SJSA1 (cell line): ENCODE measurements at places on chromosomes 1 and 21.

- H3K4me3 ChIP-seq = no peak overlapping the region
- H3K27ac ChIP-seq = no peak overlapping the region
- no peaks in the 10 kb centered on the region for H3K36me3 ChIP-seq
Observed at GRCh38 chr1:198633675-198634121, 5.1 kb upstream of the PTPRC start.

GRCh38 chr1:42479621-42480020 lies 16.5 kb downstream of the CCDC30 start:
- H3K36me3 ChIP-seq = no peaks in the 10 kb centered on the region
- 0 out of 2 replicates have a peak, but pooled peaks cover 2% of the 10 kb centered on the region for H3K27me3 ChIP-seq
- H3K4me3 ChIP-seq = no peak overlapping the region
- H3K4me1 ChIP-seq = no peaks in the 10 kb centered on the region
- H3K27ac ChIP-seq = no peak overlapping the region
- no peak for DNase-seq

DNA sequence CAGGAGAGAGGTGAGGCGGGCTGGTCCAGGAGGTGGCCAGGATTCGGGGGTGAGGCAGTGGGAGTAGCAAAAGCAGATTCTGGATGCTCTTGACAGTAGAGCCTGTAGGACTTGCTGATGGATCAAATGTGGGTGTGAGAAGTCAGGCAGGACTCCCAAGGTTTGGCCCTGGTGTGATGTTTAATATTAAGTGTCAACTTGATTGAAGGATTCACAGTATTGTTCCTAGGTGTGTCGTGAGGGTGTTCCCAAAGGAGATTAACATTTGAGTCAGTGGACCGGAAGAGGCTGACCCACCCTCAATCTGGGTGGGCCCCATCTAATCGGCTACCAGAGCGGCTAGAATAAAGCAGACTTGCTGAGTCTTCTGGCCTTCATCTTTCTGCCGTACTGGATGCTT lies 6.8 kb upstream of the RAB4A start:
- no peak overlapping the region for H3K4me3 ChIP-seq
- H3K27ac ChIP-seq = no peak overlapping the region
- H3K27me3 ChIP-seq = no peaks in the 10 kb centered on the region
- no peaks in the 10 kb centered on the region for H3K4me1 ChIP-seq
- no peaks in the 10 kb centered on the region; the same call in 1 of the 2 replicates for H3K36me3 ChIP-seq

GRCh38 chr1:245154429-245155271 lies at the start of gene KIF26B:
Gene KIF26B (plus strand): TSS chr1:245154985. CDS start chr1:245155425, 440 bp downstream.
- H3K36me3 ChIP-seq = peaks cover 14% of the 10 kb centered on the region
- peaks cover 10% of the 10 kb centered on the region for H3K27me3 ChIP-seq
- H3K4me3 ChIP-seq = peak within 1 kb of the TSS; percentile 62
- peak within 1 kb of the TSS; percentile 22; the same call in 1 of the 2 replicates for H3K27ac ChIP-seq
- peak; percentile 71 for DNase-seq
- peaks cover 44% of the 10 kb centered on the region for H3K4me1 ChIP-seq

DNA sequence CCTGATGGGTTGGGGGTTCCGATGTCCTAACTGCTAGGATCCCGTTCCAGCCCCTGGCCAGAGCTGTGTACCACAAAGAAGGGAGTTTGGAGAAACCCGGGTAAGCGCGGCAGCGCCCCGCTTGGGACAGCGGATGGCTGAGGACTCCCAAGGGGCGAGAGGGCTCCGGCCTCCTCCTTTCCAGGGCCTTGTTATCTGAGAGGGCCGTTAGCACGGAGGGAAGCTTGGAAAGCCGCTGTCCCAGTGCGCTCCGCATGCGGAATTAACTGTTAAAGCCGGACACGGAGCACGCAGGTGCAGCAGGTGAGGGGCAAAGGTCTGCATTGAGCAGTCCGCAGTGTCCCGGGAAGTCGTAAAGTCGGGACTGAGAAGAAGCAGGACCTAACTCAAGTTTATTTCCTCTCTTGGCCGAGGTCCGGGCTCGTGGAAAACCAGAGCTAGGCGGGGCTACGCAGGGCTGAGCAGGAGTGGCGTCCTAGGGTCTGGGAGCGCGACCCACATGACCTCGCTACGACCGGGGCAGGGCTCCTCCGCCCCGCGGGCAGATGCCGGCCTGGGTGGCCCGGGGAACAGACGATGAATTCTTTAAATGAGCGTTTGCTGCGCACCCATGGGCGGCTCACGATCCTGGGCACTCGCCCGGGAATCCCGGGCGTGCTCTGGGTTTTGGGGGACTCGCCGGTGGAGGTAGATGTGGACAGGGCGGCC lies 4.5 kb downstream of the LHX4 start:
- no peak overlapping the region for H3K27ac ChIP-seq
- peaks cover 42% of the 10 kb centered on the region for H3K27me3 ChIP-seq
- no peak for DNase-seq
- H3K36me3 ChIP-seq = no peaks in the 10 kb centered on the region

DNA sequence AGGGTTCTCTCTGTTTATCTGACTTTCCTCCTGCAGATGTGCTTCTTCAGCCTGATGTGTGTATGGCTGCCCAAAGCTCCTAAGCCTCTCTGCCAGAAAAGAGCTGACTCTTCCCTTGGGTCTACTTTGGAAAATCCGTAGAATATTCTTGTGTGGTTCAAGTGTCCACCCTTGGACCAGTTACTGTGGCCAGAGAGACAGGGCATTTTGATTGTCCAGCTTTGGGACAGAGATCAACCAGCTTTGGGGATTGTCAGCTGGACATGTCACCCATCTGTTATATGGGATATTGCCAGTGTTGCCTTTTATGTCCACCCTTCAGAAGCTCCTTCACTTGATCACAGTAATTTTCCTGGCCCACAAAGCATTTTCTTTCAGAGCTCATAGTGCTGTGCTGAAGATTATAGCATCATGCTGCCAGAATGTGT lies 126.2 kb upstream of the L1TD1 start:
- H3K36me3 ChIP-seq = no peaks in the 10 kb centered on the region
- no peaks in the 10 kb centered on the region for H3K4me1 ChIP-seq
- H3K4me3 ChIP-seq = no peak overlapping the region
- H3K27me3 ChIP-seq = no peaks in the 10 kb centered on the region
- no peak overlapping the region for H3K27ac ChIP-seq
- no peak for DNase-seq

- H3K4me1 ChIP-seq = peaks cover 27% of the 10 kb centered on the region
- H3K27ac ChIP-seq = no peak overlapping the region
- peaks cover 4% of the 10 kb centered on the region for H3K36me3 ChIP-seq
- DNase-seq = no peak
- 0 out of 2 replicates have a peak, but pooled peaks cover 7% of the 10 kb centered on the region for H3K27me3 ChIP-seq
Observed at GRCh38 chr1:157047062-157047410, 1.5 kb upstream of the ARHGEF11 start.

- peak overlapping the region; percentile 8; the same call in 1 of the 2 replicates for H3K27ac ChIP-seq
- no peak overlapping the region for H3K4me3 ChIP-seq
- peaks cover 9% of the 10 kb centered on the region for H3K4me1 ChIP-seq
- DNase-seq = peak; percentile 31
Observed at GRCh38 chr1:198462365-198463019, 78.0 kb downstream of the ATP6V1G3 start.

DNA sequence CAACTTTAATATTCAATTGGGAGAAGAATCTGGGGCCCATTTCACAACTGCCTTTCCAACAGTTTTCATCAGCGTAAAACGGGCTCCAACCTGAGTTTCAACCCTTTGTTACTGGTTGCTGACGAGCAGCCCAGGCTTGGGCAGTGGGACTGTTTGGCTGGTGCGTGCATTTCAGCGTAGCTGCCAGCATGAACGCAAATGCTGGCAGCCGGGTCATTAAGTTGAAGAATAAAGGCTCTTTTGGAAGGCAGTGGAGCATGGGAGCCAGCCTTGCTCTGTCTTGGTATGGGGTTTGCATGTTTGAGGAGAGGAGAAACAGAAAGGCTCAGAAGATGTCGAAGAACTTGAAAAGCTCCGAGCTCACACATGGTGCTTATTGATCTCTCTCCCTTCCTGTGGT lies 40.7 kb downstream of the WDR3 start:
- H3K4me1 ChIP-seq = no peaks in the 10 kb centered on the region
- no peaks in the 10 kb centered on the region for H3K36me3 ChIP-seq
- DNase-seq = no peak
- H3K4me3 ChIP-seq = no peak overlapping the region

DNA sequence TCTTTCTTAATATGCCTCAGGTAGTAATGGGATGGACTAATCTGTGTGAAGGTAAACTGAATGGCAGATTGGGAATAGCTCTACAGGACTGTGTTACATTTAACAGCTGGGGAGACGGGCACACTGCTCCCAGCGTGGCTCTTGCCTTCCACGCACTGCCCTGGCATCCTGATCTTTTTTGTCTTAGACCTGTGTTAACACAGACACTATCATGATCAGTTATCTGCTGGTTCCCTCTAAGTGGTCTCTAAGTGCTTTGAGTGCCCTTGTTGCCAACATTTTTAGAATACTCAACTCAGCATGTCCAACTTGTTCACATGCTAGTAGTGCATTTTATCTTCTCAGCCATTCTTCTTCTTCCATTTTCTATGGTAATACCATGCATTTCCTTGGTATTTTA lies 208.1 kb downstream of the RYR2 start:
- no peak for DNase-seq
- no peak overlapping the region for H3K4me3 ChIP-seq
- H3K36me3 ChIP-seq = no peaks in the 10 kb centered on the region
- H3K4me1 ChIP-seq = no peaks in the 10 kb centered on the region
- H3K27ac ChIP-seq = no peak overlapping the region

GRCh38 chr1:157844089-157844830 lies 2.7 kb upstream of the CD5L start:
- H3K27me3 ChIP-seq = 0 out of 2 replicates have a peak, but pooled peaks cover 4% of the 10 kb centered on the region
- no peak overlapping the region for H3K27ac ChIP-seq
- no peak for DNase-seq

- no peak for DNase-seq
- no peaks in the 10 kb centered on the region for H3K36me3 ChIP-seq
- peaks cover 2% of the 10 kb centered on the region for H3K27me3 ChIP-seq
- no peak overlapping the region for H3K27ac ChIP-seq
- peaks cover 43% of the 10 kb centered on the region for H3K4me1 ChIP-seq
- H3K4me3 ChIP-seq = no peak overlapping the region
Observed at GRCh38 chr1:154862907-154863306, 7.2 kb downstream of the KCNN3 start.

DNA sequence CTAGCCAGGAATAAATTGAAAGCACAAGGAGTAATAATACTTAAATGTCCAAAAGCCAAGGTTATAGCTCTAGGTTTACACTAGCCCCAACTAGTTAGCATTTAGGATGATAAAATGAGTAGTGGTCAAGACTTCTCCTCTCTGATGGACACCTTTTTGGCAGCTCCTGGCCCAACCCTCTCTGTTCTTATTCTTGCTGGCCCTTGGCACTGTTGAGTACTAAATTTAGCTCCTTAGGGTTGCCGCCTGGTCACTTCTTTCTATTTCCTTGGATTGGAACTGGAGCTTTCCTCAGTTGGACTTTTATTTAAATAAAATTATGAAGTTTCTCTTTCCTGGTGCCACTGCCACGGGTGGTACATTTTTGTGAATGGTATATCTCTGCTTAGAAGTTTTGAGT lies 28.3 kb downstream of the ARID1A start:
- no peak overlapping the region for H3K4me3 ChIP-seq
- H3K27me3 ChIP-seq = no peaks in the 10 kb centered on the region
- H3K36me3 ChIP-seq = peaks cover 2% of the 10 kb centered on the region
- peaks cover 58% of the 10 kb centered on the region for H3K4me1 ChIP-seq
- peak overlapping the region; percentile 70; the same call in 1 of the 2 replicates for H3K27ac ChIP-seq

DNA sequence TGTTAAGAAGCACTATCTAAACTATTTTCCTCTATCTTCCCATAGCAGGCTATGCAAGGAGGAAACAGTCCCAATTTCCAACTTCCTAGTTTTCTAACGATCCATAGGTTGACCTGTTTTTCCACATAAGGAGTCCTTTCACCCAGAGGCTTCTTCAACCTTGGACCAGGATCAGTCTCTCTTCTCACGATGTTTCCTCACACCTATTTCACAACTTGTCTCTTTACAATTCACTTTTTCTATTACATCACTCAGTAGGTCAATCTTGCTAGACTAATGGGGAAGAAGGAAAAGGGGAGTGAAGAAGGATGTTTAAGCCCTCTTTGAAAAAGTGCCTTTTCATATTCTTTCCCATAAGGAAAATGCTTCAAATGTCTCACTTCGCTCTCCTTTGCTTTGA lies 15.9 kb downstream of the PALMD start:
- no peaks in the 10 kb centered on the region for H3K27me3 ChIP-seq
- peaks cover 10% of the 10 kb centered on the region for H3K4me1 ChIP-seq
- no peak overlapping the region for H3K4me3 ChIP-seq

DNA sequence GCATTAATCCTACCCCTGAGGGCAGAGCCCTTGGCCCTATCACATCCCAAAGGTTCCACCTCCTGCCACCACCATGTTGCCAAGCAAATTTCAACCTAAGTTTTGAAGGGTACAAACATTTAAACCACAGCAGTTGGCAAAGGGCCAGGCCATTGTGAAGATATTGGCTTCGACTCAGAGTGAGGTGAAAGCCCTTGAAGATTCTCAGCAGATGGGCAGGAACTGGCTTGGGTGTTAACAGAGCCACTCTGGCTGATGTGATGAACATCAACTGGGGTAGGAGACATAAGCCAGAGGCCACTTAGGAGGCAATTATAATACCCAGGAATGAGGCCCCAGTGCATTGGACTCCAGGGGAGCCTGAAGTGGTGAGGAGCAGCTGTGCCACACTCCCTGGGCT lies 207.7 kb upstream of the KAZN start:
- no peaks in the 10 kb centered on the region for H3K36me3 ChIP-seq
- no peaks in the 10 kb centered on the region for H3K4me1 ChIP-seq
- no peak overlapping the region for H3K4me3 ChIP-seq
- DNase-seq = no peak
- no peak overlapping the region for H3K27ac ChIP-seq

- no peak overlapping the region for H3K4me3 ChIP-seq
- H3K36me3 ChIP-seq = no peaks in the 10 kb centered on the region
- no peaks in the 10 kb centered on the region for H3K27me3 ChIP-seq
- no peak for DNase-seq
Observed at GRCh38 chr1:164263540-164263939, 295.4 kb upstream of the PBX1 start.

DNA sequence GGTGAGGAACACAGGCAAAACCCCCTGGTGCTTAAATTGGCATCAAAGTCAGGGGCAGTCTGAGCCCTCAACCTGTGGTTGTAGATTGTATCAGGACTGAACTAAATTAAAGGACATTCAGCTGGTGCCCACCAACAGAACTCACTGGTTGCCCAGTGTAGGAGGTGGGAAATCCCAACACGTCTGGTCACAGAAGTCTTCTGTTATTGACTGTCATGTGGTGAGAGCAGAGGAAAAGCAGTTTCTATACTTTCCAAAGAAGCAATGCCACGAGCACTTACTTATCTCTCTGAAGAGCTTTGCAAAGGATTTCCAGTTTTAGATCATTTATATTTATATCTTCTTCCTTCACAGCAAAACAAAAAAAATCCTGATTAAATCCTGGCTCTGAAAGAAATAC lies 15.0 kb upstream of the ACTA1 start:
- H3K27me3 ChIP-seq = no peaks in the 10 kb centered on the region
- no peak for DNase-seq
- H3K4me3 ChIP-seq = no peak overlapping the region
- H3K4me1 ChIP-seq = peaks cover 5% of the 10 kb centered on the region; the same call in 1 of the 2 replicates
- H3K27ac ChIP-seq = no peak overlapping the region
- H3K36me3 ChIP-seq = peaks cover 44% of the 10 kb centered on the region

DNA sequence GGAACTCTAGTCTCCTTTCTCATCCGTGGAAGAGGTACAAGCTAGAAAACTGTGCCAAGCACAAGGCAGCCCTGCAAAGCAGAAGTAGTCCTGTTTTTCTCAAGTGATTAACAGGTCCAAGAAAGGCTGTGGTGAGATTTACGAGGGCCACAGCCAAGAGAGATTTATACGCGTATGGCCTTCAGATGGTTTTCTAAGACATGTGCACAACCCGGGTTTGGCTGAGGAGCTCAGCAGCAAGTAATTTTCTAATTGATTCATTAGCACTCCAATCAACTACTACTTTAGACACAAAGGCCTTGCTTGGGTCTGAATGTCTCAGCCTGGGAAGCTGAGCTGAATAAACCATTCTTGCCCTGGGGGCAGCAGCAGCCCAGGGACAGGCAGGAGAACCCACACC lies 55.8 kb downstream of the SSBP3 start:
- H3K4me1 ChIP-seq = peaks cover 49% of the 10 kb centered on the region
- no peak for DNase-seq
- H3K36me3 ChIP-seq = peaks cover 27% of the 10 kb centered on the region
- H3K27ac ChIP-seq = no peak overlapping the region
